ENCODE measurements at places on chromosomes 5 and 9.
A peak's percentile ranks its signal among the peaks of the same experiment; 100 is the strongest.

- DNase-seq, result peak; percentile 76
Measured at GRCh38 chr5:38845526-38846378, at the start of gene OSMR. Gene OSMR (plus strand): TSS chr5:38846012. CDS start chr5:38869045, 23,033 bp downstream.

- no peak for DNase-seq
Measured at GRCh38 chr9:10026443-10026984, 586.3 kb downstream of the PTPRD start.

DNA sequence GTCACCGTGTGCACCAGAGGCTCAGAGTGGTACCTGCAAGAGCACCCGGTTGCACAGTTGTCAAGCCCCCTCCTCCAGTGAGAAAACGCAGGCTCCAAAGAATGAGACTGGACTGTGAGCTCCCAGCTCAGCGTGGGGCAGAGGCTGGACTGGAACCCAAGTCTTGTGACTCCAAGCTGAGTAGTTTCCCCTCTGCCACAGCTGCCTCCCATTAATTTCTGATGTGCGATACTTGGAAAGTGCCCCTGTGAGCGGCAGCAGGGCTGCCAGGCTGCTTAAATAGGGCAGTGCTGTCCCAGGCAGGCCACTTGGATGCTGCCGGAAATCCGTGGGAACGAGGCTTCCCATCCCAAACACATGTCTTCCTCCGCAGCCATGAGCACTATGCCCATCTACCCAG, 62.2 kb upstream of the ANGPTL2 start:
- no peak for DNase-seq

- DNase-seq, result no peak
Measured at GRCh38 chr5:57716661-57717060, 234.1 kb upstream of the ACTBL2 start.

DNA sequence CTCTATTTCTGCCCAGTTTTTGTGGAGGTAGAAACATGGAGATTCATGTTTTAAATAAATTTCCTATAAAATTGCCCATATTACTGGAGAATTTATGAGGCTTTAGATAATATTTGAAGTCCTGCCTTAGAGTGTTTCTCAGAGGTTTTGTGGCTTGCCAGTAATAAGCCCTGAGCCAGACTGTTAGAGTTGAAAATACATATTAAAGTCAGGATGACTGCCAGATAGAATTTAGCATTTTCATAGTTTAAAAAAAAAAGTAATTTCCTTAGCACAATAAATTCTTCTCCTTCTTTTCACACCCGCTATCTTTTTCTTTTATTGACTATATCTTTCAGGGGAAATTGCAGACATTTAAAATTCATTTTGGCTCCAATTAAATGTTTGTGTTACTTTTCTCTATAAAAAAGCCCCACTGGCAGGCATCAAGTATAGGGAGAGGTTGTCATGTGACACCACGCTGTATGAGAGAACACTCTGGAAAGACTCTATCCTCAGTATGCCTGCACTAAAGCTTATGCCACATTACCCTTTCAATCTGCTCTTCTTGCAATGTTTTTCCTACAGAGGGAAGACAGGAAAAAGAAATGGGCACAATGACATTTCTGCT, 135.2 kb downstream of the MPDZ start:
- peak; percentile 52 for DNase-seq

GRCh38 chr5:27947088-27947487, 908.7 kb upstream of the CDH9 start:
- no peak for DNase-seq

DNA sequence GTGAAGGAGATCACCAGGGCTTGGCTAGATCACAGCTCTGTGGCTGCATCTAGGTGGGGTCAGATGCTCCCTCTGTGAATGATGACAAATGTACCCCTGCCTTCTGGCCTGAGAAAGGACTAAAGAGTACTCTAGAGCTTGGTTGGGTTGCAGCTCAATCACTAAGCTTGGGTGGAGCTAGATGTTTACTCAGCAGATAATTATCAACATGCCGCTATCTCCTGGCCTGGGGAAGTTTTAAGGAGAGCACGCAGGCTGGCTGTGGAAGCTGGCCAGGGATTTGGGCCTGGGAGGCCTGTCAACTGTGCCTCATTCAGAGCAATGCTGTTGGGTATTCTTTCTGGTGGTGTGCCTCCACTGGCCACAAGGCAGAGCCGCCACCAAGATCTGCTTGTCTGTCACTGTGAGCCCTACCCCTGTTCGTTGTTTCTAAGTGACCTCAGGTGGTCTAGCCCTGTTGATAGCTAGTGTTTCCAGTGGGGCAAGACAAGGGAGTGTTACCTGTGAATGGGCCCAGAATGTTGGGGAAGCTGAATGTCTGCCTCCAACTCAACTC, 181.7 kb downstream of the ADGRV1 start:
- no peak for DNase-seq

- no peak for DNase-seq
Measured at GRCh38 chr9:93303258-93303771, 119.4 kb downstream of the WNK2 start.

DNA sequence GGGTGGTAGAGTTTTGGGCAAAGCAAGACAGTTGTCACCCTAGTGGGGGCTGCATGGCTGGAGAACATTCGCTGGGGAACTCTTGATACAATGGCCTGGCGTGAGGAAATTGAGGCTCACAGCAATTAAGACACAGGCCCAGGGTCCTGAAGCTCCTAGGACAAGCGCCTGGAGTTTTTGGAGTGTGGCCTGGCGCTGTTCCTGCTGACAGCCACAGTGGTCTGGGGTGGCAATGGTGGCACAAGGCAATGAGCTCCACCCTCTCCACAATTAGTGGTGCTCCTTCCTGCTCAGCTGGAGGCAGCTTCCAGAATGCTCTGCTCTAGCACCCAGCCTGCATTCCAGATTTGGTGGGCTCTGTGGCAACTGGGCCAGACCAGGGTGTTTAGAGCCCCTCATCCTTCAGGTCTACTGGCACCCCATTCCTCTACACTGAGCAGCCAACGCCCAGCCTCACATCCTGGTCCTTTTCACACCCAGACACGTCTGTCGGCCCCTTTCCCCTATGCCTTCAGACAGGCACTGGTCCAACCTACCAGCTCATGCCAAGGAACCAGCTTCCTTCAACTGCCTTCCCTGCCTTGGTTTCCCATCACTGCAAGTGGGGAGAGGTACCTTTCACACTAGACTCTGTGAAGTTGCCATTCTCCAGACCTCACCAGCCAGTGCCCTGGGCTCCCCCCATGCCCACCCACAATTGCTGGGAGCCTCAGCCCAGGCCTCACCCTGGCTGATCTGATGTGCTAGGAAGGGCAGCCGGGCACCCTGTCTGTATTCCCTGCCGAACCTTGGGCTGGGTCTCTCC, 138.1 kb upstream of the COL5A1 start:
- DNase-seq, result no peak

DNA sequence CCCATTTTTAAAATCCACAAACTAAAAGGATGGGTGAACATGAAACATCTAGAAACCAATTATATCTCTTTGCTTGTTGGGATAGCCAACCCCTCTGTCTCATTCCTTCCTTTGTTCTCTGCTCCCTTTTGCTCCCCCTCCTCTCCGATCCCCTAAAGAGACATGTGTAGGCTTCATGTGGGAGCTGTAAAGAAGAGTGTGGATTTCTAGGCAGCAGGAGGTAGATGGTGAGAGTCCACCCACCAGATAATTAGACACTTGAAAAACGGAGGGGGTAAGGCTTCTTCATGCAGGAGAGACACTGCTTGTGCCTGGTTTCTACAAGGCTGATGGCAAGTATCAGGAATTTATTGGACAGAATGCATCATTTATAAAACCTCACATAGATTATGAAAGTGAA, 27.3 kb upstream of the CFAP157 start:
- DNase-seq, result no peak

DNA sequence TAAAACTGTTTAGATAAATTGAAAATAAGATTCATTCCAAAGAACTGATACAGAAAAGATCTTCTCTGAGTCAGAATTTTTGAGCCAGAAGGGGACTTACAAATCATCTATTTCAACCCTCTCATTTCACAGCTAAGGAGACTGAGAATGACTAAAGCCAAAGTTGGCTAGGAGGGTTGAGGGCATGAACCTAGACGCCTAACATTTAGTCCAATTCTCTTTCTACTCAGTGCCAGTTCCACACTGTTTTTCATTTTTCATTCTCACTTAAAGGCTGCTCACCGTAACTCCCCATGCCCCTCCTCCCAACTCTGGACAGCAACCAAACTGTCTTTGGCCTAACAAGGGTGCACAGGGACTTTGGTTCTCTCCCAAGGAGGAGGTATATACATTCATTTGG, 364.0 kb downstream of the NDUFS4 start:
- DNase-seq, result no peak

DNA sequence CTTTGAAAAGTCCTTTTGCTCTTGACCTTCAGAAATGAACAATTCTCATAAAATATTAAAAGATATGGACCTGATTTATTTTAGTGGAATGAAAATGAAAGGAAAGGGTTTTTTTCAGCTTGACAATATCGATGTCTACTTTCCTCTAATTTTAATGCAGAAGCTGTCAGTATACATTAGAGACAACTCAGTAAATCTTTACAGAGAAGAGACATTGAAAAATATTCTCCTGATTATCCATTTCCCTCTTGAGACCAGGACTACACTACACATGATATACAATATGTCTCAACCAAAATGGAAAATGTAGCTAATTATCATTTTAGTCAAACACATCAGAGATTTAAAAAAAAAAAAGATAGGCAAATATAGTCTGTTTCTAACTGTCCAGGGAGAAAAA, 288.5 kb upstream of the NUDT12 start:
- no peak for DNase-seq

- no peak for DNase-seq
Measured at GRCh38 chr5:22887566-22887965, 34.4 kb upstream of the CDH12 start.

DNA sequence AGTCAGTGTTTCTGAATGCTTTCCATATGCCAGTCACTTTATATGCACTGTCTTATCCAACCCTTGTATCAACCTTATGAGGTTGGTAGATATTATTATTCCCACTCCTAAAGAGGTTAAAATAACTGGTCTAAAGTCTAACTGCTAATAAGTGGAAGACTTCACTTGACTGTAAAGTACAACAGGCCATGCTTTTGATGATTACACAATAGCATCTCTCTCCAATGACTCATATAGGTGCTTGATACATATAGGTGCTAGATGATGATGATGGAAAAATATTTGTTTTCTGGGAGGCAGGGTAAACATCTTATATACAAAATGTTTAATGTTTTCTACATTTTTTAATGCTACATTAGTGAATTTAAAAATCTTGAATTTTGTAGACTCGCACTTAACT, 75.9 kb upstream of the NR3C1 start:
- DNase-seq, result no peak

DNA sequence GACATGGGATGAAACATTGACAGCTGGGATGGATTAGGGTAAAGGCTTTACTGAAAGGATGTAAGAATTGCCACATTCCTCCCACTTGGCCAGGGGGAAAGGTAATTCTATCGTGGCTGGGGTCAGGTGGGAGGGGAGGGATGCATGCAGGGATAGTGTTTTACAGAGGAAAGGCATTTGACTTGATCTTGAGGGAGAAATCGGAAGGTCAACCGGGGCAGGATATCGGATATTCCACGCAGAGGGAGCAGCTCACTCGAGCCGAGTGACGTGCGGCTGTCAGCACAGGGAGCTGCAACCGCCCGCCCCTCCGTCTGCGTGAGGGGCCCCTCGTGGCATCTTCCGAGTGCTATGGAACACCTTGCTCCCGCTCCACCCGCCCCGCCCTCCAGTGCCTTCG, 63.4 kb upstream of the ADAMTS2 start:
- DNase-seq, result no peak

GRCh38 chr5:35194635-35195471, 35.4 kb downstream of the PRLR start:
- no peak for DNase-seq

DNA sequence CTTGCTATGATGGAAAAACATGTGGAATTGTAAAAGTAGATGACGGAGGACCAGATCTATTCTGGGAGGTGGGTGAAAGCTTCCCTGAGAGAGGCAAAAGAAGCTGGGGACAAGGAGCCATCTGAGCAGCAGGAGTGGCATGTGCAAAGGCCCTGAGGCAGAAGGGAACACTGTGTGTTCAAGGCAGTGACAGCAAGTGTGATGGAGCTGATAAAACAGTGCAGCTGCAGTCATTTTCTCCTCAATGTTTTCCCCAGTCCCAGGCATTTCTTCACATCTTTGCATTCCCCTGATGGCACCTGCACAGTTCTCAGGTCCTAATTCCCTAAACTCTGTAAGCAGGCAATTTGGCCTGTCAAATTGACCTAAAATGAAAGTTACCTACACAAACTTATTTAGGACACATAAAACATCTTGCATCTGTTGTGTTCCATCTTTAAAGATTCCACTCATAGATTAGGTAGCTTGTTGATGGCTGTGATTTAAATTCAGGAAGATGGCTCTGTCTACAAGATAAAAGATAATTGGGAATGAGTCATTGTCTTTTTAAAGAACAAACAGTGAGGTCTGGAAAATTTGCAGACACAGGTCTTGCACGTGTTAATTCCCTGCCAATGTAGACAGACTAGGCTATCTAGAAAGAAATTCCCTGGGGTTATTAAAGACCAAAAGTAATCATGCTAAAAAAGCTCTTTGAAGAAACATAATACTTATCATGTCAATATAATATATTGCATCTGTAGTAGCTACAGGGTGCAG, 289.6 kb upstream of the SGCD start:
- DNase-seq, result no peak

DNA sequence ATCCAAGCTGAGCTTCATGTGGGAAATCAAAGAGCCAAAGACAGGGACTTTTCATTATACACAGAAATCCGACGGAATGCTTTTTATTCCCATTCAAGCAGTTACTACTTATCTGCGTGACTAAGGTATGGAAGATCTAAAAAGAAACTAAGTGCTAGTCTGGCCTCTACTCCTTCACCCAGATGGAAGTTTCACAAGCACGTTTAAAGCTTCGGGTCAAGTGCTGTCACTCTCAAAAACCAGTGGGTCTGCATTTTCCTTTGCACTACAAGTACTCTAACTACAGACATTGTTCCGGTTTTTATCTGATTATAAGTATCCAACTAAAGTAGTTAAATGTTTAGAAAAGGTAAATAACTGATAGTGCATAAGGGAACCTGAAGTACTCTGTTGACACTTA, 13.7 kb upstream of the MTAP start:
- DNase-seq, result no peak

- no peak for DNase-seq
Measured at GRCh38 chr5:148653291-148653835, 964 bp downstream of the HTR4 start.

DNA sequence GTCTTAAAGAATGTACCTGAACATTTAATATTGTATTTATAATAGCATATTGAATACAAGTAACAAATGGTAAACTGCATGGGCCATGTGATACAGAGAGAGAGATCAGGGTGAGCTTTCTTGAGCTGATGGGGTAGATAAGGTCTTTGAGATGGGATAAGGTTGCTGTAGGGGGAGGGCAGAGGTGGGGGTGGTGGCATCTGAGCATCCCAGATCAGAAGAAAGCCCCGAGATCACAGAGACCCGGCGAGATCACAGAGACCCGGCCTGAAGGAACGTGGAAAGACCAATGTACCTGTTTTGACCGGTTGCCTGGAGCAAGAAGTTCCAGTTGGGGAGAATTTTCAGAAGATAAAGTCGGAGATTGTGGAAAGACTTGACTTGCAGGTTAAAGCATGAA, 6.6 kb downstream of the SMARCA2 start:
- DNase-seq, result no peak

GRCh38 chr9:32875748-32876147, 92.4 kb downstream of the TMEM215 start:
- no peak for DNase-seq

GRCh38 chr5:168024306-168024705, 267.1 kb upstream of the WWC1 start:
- DNase-seq, result no peak
